ENCODE measurements at places on chromosomes 16 and 17. TPM values are rescaled to one million over a fixed set of nuclear protein-coding genes. Genes with fewer than 3 reads are reported as not detected.

- DNase-seq = no peak
Measured at GRCh38 chr16:84559311-84559932, 55.0 kb upstream of the MEAK7 start.

DNA sequence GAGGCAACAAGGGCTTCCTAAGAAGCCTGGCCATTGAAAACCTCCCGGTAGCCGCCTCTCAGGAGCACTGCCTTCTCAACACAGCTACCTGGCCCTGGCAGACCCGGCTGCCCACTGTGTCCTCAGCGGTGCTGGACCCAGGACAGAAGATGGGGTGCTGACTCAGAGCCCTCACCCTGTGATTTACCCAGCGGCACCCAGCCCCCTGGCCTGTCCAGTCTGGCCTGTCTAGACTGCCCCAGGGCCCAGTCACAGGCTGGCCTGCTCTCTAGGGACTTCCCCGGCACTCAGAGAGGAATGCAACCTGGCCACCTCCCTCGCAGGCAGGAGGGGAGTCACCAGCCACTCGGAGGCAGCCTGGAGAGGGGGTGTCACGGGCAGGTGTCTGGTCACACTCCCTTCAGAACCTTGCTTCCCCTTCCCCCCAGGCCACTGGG, 20.1 kb downstream of the PIEZO1 start:
- no peak for DNase-seq

- DNase-seq = no peak
Measured at GRCh38 chr16:51306886-51307595, 156.0 kb upstream of the SALL1 start.

DNA sequence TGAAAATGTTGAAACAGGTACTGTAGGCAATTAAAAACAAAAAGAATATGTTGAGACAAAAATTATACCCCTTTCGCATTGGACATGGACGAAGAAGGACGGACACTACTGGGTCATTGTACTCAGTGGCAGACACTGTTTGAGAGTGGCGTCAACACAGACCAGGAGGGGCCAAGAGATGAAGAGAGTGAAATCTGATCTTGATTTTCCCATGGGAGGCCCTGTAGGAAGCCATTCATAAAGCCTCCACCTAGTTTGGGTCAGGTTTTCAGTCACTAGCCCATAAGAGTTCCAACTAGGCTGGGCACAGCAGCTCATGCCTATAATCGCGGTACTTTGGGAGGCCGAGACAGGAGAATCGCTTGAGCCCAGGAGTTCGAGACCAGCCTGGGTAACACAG, 23.6 kb upstream of the SMURF2 start:
- no peak for DNase-seq

Gene ACE
- 6.2 TPM for polyA plus RNA-seq

All from urinary bladder (tissue), 4 donors.